NCI-H1105 (cell line): ENCODE measurements at places on chromosomes 7 and 10.

DNA sequence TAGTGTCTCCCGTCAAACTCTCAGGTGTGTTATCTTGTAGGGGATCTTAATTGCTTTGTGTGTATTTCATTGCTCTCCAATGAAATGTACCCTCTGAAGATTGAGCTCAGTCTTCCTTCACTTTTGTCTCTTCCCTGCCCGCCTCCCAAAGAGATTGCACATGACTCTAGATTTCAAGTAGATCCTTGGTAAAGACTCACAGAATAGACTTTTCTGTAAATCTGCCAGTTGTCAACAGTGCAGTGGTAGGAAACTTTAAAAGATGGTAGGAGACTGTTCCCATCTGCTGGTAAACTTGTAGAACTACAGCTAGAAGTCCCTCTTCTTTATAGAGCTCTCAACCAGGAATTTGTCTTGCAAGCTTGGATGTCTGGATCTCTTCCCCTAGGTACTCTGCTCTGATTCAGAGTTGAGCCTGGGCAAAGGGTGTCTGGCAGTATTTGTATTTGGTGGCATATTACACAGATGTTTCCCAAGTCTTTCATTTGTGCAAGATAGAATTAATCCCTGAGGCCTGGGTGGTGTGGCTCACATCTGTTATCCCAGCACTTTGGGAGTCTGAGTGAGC is 9.6 kb downstream of the CCL26 start:
- DNase-seq, result peak; percentile 28

DNA sequence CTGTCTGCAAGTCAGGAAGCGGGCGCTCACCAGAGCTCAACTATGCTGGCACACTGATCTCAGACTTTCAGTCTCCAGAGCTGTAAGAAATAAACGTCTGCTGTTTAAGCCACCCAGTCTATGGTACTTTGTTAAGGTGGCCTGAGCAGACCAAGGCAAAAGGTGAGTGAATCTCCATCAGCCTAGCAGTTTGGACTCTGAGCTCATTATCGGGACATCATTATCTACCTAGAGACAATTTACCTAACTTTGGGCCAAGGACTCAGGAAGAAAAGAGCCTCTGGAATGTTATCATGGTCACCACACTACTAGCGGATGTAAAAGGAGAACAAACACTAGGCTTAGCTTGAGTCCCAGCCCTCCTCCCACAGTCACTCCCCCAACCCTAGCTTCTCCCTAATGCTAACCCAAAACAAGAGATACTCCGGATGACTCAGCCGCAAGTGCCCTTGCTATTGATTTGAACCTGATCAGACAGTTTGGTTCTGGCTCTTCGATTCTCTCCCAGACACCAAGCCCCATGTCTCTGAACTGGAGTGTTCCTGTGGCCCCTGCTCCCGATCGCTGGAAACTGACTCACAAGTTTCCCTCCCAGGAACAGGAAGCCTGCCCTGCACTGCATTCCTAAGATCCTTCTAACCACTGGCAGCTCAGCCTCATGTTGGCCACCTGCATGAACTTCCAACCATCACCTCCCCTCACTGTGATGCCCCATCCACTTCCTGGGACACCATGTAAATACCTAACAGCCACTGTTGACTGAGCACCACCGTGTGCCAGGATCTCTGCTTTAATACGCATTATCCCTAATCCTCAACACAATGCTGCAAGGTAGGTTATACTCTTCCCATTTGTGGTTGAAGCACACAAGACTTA is 34.5 kb downstream of the CREB3L2 start:
- DNase-seq, result no peak

- DNase-seq, result no peak
Measured at GRCh38 chr7:69199661-69200060, 398.6 kb upstream of the AUTS2 start.

- DNase-seq, result peak; percentile 44
Measured at GRCh38 chr7:86926732-86927131, 132.7 kb downstream of the ELAPOR2 start.

- no peak for DNase-seq
Measured at GRCh38 chr7:139054101-139054500, 18.3 kb upstream of the ZC3HAV1L start.

DNA sequence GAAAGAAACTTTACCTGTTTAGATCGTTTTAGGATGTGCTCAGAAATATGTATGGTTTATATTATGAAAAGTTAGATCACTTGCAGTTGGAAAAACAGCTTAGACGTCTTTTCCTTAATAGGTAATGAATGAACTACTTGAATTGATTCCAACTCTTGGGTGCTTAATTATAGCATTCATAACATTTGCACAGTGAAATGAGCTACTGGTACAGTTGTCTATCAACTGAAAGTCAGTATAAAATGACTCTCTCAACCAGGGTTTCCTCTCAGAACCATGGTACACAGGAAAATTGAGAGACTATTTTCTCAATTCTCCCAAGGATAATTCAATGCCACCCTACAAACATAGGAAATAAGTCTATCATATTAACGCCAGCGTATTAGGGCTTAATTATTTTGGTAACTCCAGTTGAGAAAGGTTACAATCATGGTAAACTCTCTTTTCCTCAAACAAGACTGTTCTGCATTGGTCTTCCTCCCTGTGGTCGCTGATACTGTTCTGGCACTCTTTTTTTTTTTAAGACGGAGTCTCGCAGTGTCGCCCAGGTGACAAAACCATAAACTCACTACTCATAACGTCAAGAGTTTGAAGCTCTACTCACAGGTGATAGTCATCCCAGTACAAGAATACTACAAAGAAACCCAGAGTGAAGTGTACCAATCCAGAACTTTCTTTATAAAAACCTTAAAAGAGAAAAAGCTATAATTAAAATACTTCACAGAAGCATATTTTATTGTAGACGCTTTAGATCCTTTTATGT is 2.0 kb downstream of the ANLN start:
- peak; percentile 42 for DNase-seq

DNA sequence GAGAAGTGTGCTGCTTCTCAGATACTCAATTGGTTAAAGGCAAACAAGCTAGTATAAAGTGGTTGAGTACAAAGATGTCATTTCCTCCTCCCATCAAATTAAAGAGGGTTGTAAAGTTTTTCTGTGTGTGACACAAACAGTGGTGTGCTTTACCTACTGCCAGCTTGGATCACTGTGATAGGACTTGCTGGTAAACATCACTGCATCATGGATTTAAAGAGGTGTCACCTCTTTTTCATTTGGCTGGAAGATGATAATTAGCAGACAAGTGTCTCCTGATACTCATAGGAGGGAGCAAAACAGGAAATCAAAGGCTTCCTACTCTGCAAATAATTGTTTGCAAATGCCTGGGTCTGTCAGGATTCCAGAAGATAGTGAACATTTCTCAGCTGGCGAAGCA is 200.5 kb downstream of the MDFIC start:
- DNase-seq, result no peak

GRCh38 chr10:3961082-3961481 is 176.1 kb upstream of the KLF6 start:
- DNase-seq, result no peak
